ENCODE measurements at places on chromosomes 7 and 10.

DNA sequence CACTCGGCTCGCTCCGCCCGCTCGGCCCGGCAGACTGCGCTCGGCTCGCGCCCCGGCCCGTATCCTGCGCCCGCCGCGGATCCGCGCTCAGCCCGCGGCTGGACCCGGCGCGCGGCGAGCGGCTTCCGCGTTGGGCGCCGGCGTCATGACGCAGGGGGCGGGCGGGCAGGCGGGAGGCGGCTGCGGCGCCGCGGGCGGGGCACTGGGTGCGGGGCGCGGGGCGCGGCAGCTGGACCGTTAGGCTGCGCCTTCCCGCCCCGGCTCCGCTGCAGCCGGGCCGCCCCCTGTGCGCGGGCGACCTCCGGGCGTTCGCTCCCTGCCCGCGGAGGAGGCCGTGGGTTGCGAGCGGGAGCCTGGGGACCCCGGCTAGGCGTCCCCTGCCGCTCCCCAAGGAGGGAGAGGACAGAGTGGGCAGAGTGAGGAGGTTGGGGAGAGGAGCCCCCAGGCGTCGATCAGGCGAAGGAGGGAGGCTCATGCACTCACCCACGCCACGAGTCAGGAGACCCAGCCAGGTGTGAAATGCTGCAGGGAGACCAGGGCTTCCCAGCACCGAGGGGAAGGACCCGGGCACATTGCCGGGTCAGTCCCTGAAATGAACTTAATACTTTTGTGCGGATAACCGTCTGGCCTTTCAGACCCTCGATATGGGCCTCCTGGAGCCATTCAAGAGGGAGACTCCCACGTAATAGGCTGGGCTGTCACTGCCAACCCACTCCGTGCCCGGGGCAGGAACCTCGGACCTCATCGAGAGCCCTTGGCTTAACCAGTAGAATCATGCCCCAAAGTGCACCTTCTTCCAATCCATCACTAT lies at the start of gene PIP4K2A:
PIP4K2A (minus strand) TSS at position 100 of the 811 bp plus-strand sequence. CDS start 252 bp downstream, outside the sequence.
- peak; percentile 17 for DNase-seq

- DNase-seq = peak; percentile 48
These were observed 32.7 kb upstream of the NPVF start for GRCh38 chr7:25260862-25261494.

- DNase-seq = no peak
These were observed 153.7 kb downstream of the DNAJB9 start for GRCh38 chr7:108723381-108723814.

GRCh38 chr10:44281089-44281613 lies 103.7 kb downstream of the CXCL12 start:
- no peak for DNase-seq

DNA sequence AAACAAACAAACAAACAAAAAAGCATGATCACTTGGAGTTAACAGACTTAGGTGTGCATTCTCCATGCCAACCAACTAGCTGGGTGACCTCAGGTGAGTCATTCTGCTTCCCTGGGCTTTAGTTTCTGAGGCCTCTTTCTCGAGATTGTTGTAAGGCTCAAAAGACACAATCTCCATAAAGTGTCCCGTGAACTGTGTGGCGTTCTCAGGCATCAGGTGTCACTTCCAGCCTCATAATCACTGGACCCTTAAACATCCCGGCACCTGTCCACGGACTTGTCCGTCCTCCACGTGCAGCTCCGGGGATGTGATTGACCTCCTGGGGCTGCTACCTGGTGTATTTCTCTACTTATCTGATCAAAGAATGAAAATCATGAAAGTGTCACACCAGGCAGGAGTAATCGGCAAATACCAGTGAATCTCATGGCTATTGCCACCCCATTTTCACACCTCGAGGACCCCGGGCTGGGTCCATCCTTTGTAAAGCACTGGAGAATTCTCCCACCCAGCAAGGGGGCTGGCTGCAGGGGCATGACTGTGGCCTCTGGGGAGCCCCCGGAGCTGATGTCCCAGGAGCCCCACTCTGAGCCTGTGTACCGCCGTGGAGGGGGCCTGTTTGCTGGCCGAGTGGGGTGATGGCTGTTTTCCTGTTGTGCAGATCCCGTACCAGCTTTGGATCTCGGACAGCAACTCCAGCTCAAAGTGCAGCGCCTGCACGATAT lies 189.8 kb upstream of the SH2B2 start:
- DNase-seq = no peak

DNA sequence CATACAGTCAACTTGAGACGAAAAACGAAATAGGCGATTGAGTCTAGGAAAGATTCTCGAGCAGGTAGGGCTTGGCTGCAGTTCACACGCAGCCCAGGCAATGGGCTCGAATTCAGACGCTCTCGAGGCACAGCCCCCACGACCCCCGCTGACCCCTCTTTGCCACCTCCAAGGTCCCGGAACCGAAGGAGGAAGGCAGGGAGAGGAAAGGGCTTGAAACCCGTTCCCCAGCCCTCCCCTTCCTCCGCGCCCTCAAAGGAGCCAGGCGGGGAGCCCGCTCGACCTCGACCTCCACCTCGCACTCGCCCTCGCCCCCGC lies 441 bp downstream of the CCDC186 start:
- DNase-seq = peak; percentile 3

DNA sequence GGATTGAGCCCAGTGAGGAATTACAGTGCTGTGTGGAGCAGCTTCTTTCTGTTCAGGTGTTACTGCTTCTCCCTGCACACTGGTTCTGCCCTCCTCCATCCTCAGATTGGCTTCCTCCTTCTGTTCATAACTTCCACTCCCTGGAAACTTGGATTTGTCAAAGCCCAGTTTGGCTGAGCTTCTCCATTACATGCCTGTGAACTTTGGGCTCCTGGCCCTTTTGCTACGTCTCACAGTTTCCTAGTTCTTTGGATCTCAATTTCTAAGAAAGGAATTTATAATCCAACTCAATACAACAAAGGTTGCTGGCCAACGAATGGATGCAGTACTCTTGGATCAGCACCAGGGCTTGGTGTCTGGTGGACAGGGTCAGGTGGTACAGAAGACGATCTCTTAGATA lies 318.1 kb downstream of the RPS24 start:
- DNase-seq = no peak

DNA sequence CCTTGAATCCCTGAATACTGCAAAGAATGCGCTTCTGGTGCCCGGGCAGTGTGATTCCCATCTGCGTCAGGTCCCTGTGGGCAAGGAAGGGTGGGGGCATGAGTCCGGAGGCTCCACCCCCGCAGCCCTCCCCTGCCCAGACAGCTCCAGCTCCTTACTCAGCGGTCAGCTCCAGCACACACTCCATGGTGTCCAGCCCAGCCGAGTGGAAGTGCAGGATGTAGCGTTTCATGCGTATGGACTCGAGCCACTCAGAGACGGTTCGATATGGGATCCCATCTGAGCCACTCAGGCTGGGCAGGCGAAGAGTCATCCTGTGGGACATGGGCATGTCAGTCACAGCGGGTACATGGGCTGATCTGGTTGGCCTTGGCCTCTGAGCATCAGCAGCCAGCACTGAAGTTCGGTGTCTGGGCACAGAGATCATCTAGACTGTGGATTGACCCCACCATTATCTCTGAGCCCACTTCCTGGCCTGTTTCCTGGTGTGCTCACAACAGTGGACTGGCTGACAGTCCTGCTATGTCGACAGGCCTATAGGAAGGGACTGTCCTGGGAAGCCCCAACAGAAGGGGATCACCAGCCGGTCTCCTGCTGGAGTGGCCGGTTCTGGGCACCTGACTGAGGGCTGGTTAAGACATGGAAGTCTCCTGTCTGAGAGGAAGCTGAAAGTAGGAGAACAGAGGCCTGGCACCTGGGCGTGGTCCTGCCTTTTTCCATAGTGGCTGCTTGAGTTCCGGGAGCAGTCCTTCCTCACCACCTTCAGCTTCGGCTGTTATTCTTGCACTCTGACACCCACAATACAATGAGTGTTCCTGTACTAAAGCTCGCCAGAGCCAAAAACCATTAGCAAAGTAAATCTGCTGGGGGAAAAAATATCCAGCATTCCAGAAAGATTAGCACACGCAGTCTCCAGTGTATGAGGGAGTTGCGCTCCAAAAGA lies 10.6 kb downstream of the ZYX start:
- no peak for DNase-seq

DNA sequence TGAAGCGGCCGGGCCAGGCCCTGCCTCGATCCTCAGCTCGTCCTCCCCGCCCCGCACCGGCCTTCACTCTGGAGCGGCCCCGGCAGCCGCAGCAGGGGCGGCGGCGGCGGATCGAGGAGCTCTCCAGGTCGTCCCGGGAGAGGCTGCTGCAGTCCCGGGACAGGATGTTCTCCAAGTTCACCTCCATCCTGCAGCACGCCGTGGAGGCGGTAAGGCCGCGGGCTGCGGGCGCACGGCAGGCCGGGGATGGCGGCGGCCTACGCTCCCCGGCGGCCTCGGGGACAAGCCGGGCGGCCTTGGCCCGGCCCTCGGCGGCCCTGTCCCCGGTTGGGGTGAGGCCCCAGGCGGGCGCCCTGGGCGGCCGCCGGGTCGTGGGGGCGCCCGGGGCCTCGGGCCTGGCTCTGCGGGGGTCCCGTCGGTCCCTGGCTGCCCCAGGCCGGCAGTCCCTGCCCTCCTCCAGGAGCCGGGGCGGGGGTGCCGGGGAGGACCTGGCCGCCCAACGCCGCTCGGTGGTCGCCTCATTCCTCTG lies 399 bp downstream of the FHIP2A start:
- no peak for DNase-seq

GRCh38 chr10:129993621-129994020 lies 29.5 kb upstream of the EBF3 start:
- no peak for DNase-seq

- no peak for DNase-seq
These were observed 42.0 kb downstream of the CDK6 start for GRCh38 chr7:92794391-92794790.

DNA sequence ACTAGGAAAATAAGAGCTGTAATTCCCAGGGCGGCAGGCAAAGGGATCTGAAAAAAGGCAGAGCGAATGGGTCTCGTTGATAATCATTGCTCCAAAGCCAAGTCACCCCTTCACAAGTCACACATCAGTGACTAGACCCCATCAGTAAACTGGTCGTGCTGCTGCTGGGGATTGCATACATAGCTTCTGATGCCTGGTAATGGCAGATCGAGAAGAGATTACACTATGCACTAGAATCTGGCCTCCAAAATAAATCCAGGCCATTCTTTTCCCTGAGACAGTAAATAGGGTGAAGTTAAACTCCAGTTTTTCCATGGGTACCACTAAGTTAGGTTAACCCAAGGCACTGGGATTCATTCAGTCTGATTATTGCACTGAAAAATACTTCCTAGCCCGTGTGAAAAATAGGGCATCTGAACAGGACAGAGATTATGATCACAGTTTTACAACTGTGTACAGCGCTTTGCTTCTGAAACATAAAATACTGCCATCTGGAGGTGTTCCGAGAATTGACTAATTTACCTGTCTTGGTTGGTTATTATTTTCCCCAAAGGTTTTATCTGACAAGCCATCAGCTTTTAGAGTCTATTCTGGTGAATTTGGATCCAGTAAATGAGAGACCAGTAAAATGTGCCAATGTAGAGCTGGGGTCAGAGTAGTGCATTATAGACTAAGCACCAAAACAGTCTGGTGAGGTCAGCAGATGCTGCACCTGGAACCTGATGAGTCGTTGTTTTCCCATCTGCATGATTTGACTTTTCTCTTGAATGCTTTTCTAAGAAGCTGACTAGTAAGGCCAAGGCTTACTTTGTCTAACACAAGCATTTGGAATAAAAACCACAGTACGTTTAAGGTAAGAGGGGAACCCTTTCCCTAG lies 82.9 kb upstream of the AFAP1L2 start:
- DNase-seq = peak; percentile 40

GRCh38 chr7:14717816-14718215 lies 184.7 kb downstream of the DGKB start:
- peak; percentile 51 for DNase-seq

DNA sequence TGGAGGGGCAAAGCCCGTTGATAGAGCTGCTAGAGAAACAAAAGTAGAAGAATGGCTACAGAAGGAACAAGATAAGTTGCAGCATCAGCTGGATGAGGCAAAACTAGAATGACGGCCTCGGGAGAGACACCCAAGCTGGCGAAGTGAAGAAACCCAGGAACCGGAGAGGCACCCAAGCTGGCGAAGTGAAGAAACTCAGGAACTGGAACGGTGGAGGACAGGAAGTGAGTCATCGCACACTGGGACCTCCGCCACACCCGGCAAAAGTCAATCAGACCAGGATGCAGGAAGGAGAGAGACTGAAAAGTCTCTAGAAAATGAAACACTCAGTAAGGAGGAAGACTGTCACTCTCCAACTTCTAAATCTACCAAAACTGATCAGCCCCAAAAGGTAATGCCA lies 133.0 kb upstream of the NEBL start:
- no peak for DNase-seq

- DNase-seq = no peak
These were observed 98.5 kb downstream of the CABCOCO1 start for GRCh38 chr10:61760943-61761824.

GRCh38 chr10:58275908-58276307 lies 6.9 kb downstream of the CISD1 start:
- no peak for DNase-seq

- no peak for DNase-seq
These were observed 4.7 kb upstream of the EIF5AL1 start for GRCh38 chr10:79507440-79508167.

DNA sequence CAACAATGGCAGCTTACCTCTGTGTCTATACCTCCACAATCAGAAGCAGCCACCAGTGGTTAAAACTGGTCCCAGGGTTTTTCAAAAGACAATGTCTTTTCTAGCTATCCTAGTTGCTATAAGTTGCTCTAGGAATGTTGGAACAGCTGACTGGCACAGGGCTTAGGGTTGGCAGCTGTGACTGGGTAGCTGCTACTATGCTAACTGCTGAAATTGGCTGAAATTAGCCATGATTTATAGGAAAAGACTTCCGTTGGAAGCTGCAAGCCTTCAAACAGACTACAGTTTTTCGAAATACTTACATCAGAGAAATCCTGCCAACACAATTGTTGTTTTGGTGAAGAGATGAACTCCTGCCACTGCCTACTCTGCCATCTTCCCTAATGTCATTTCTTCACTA lies 102.3 kb downstream of the MKX start:
- no peak for DNase-seq

- no peak for DNase-seq
These were observed 205.3 kb upstream of the HDAC9 start for GRCh38 chr7:18290223-18290622.

GRCh38 chr10:126060261-126060931 lies 164.0 kb downstream of the FANK1 start:
- no peak for DNase-seq

DNA sequence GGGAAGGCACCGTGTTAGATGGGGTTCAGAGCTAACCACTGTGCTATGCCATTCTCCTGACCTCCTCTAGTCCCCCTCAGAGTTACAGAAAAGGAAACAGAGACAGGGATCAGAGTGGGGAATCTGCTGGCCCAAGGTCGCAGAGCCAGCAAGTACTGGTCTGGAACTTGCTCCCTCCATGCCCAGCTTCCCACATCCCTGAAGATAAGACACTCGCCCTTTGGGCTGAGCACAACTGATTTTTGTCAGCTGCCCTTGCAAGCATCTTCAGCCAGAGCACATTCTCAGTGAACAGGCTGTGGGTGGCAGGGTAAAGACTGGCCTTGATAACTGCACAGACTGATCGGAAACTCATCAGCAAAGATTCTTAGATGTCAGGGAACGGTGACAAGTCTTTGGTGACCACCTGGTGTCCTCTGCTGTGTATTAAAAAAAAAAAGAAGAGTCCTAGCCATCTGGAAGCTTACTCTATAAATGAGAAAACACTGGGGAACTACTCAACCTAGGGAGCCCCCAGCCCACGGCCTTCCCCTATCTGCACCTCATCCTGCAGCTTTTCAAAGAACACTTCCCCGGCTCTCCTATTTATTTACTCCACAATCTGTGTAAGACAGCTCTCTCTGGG lies 1.3 kb upstream of the SORBS1 start:
- no peak for DNase-seq
